ENCODE measurements at places on chromosomes 1 and 21. TPM values are rescaled to one million over a fixed set of nuclear protein-coding genes. Genes with fewer than 3 reads are reported as not detected.

- no peak for DNase-seq
Observed at GRCh38 chr21:36479415-36480402, at the start of gene CLDN14. Gene CLDN14 (minus strand): TSS chr21:36480122. CDS start chr21:36461695, 18,427 bp downstream.

FCRL5 gene
- total RNA-seq, result not detected

DNA sequence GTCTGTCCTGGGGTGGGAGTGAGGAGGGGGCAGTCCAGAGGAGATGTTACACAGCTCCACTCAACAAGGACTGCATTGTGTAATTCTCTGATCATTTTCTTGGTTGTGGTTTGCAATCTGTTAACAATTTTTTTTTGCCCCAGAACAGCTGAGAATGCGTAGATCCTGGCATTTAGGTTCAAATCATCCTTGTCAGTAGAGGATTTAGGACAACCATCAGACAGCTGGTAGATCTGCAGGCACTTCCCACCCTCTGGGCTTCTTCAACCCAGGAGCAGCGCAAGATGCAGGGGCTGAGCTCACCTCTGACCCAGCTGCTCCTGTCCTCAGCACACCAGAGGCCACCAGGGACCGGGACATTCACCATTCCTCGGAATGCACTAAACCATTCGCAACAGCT, 13.5 kb downstream of the BCAR3 start:
- no peak for DNase-seq

DNA sequence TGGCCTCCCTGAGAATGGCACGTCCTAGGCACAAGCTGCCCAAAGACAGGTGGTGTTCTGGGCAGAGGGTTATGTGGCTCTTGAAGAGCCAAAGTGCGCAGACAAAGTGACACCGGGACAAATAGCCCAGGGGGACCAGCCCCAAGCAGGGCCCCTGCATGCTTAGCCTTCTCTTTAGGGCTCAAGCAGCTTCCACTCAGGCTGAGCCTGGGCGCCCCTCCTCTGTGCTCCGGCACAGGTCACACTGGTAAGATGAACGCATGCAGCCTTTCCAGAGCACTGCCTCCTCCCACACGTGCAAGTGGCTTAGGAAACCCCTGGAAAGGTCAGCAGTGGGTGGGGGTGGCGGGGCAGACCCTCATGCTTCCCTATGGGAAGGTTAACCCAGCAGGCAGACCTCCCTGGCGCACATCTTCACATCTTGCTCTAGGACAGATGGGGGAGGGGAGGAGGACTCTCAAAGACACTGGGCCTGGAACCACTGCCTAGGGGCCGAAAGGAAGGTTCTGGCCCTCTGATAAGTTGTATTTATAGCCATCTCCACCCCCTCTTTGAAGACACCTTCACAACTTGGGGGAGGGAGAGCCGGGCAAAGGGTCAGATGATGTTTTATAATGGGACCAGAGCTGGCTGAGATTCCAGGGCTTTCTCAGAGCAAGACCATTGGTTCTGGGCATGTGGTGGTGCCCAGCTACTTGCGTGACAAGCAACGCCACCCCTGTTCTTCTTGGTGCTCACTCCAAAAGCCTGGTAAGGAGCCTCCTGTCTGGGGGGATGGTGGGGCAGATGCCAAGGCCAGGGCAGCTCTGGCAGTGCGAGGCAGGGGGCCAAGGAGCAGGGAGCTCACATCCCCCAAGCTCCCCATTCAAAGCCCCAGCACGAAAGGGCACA, 5.5 kb downstream of the KLHL21 start:
- no peak for DNase-seq

- DNase-seq, result peak; percentile 89
Observed at GRCh38 chr1:43861337-43861736, 72.3 kb upstream of the ARTN start.

- no peak for DNase-seq
Observed at GRCh38 chr21:22231013-22231412, 1232.8 kb downstream of the NCAM2 start.

RGS16 gene
- total RNA-seq, result 0.33 TPM

HAPLN2 gene
- not detected for total RNA-seq

- peak; percentile 62 for DNase-seq
Observed at GRCh38 chr1:91325456-91325855, 79.2 kb downstream of the HFM1 start.

- no peak for DNase-seq
Observed at GRCh38 chr1:30449003-30449402, 274.4 kb downstream of the MATN1 start.

DNA sequence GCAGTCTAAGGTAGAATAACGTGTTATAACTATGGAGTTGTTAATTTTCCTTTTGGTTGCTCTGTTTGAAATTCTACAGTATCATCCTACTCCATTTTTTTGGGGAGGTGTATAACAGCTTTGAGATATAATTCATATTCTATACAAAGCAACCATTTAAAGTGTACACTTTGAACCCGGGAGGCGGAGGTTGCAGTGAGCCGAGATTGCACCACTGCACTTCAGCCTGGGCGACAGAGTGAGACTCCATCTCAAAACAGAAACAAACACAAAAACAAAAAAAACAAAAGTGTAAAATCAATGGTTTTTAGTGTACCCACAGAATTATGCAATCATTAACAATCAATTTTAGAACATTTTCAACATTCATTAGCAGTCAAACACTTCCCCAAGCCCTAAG, 33.8 kb downstream of the CNIH4 start:
- no peak for DNase-seq

DNA sequence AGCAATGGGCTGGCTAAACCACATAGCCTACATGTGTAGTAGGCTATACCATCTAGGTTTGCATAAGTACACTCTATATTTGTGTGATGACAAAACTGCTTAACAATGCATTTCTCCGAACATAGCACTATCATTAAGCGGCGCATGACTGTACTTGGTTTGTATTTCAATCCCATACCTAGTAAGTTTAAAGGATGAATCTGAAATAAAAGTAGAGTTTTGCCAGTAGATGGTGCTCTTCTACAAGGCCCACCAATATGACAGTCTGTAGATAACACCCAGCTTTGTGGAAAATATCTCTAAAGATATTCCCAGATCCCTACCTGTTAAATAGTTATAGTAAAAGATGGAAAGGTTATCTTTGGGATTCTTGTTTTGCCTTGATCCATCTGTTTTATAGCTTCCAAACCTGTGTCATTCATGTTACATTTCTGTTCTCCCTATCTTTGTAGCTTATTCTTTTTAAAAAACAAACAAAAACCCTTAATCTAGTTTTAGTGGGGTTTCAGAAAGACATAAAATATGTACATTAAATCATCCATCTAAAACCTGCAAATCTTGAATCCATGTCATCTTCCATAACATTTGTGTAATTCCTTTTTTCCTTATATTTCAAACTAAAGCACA, 33.9 kb upstream of the ASPM start:
- DNase-seq, result peak; percentile 45

FAM72C gene
- 1.7 TPM for total RNA-seq

C1orf116 gene
- 129 TPM for total RNA-seq

DNA sequence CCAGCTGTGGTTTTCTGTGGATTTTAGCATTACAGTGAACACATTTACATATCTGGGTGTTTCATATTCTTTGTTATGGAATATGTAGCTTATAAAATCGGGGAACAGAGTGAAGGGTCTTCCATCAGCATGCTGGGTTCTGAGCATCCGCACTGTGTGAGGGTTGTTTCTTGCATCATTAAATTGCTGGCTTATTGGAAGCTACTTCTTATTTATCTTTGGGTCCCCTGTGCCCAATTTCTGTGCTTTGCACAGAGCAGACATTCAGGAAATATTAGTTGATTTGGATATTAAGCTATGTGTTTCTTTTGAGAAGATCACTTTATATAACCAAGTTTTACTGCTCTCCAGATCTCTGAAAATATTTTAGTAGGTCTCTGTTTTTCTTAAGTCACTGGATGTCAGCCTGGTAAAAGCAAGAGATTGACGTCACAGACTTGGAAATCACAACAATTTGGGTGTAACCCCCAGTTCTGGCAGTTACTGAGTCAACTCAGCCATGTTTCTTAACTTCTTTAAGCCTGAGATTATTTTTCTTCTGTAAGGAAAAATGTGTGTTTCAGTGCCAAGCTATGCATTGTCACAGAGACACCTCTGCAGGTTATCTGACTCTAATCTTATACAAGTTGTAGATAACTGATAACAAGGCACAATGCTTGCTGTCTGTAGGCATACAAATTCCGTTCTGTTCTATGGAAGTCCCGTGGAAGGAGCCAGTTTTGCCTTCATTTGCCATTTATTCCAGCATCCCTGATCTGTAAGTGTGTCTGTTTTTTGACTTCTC, 258.3 kb upstream of the KAZN start:
- no peak for DNase-seq

ARHGEF10L gene
- total RNA-seq, result 5.3 TPM

DNA sequence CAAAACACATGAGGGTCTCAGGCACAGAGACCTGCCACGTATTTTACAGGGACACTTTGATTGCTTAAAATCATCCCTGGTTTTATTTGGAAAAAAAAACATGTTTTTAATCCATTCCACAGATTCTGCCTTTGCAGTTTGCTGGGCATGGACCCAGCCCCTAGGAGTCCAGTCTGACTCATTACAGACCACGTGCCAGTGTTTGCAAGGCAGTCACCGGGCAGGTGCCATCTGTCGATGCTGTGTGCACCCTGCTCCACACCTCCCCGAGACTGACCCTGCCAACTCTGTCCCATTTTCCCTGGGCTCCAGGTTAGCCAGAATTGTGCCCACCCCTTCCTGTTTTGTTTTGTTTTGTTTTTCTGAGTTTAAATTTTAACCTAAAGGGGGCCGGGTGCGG, 148.4 kb upstream of the TMEM51 start:
- no peak for DNase-seq

DYNLT5 gene
- total RNA-seq, result not detected

- no peak for DNase-seq
Observed at GRCh38 chr1:10324627-10325026, 74.2 kb upstream of the PGD start.

DNA sequence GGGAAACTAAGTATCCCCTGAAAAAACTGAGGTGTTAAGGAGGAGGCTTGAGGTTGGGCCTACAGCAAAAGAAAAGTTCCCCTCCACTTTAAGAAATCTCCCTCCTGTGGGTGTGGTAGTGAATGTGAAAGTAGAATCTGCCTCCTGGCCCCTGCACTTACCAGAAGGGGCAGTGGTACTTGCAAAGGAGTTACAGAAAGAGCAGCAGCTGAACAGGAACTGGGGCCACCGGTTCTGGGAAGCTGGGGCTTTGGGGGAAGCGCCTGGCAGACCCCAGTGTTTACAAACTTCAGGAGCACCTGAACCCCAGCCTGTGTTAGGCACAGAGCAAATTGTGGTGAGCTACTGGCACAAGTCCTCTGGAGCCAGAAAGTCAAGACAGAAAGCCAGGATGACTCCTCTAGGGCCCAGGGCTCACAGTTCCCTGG, 250.2 kb upstream of the FGGY start:
- DNase-seq, result no peak

SYCP1 gene
- not detected for total RNA-seq

GRCh38 chr1:29986986-29987385, 736.4 kb downstream of the MATN1 start:
- DNase-seq, result no peak

MX2 gene
- total RNA-seq, result not detected

CA14 gene
- total RNA-seq, result not detected

GRCh38 chr1:31761883-31762282, 2.3 kb downstream of the ADGRB2 start:
- no peak for DNase-seq

DNA sequence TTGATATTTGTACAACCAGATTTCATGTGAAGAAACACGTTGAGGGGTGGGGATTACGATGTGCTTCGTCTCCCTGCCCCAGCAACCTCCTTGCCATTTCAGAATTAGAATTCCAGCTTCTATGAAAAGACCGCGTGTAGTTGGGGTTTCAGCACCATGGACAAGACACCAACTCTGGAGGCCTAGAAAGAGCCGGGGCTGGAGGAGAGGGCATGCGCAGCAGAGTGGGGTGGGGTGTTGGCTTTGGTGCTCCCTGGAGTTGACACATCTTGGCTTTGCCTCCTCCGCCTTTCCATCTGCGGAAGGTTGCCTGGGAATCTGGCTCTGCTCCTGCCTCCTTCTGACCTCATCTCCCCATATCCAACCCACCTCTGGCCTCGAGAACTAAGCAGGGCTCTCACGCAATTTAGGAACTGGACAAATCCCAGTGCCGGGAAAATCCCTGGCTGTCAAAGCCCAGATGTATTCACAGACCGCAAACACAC, 11.8 kb downstream of the HTR6 start:
- DNase-seq, result peak; percentile 58

CTSE gene
- total RNA-seq, result 0.17 TPM

DNA sequence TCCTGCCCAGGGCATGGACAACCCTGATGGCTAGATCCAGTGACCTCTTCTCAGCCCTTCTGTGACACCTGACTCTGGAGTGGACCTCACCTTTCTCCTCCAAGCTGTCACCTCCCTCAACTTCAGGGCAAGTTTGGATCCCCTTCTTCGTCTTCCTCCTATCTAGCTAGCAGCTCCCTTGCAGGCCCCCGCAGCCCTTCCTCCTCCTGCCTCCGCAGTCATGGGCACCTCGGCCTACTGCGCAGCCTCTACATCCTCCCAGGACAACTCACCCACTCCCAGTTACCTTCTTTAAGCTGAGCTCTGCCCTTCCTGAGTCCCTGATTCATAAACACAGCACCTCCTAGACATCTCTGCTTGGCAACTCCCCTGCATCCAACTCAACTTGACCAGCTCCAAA, 61.3 kb upstream of the ID3 start:
- no peak for DNase-seq

DNA sequence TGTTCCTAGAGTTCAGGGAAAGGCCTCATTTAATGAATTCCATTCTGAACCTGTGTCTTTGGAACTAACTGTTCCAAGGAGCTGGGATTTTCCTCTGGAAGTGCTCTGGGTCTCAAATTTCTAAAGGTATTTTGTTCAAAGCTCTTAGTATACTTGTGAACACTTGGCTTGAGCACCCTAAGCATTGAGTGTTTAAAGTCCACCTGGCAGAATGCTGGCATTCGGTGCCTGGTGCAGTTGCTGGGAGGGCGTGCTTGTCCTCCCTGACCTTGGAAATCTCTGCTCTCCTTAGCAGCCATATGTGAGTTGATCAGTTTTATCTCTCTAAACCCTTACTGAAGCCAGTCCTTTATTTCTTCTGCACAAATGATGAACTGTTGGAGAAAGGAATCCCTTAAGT, 3.0 kb downstream of the MTARC2 start:
- no peak for DNase-seq

ARHGEF16 gene
- total RNA-seq, result 6.7 TPM

AMY2B gene
- 5.4 TPM for total RNA-seq

DNA sequence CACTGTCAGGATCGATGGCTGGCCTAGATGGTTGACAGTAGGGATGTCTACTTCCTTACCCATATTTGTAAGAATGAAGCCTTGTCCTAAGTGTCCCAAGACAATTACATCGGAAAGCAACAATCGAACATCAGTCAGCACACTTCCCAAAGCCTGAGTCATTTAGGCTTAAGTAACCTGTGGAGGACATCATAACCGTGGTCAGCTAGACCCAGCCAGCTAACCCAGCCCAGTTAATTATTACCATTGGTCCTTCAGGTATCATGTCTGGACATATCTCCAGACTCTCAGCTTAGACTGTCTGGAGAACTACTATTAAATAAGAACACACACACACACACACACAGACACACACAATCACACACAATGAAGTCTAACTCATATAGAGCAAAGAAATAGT, 264.7 kb downstream of the TRABD2B start:
- peak; percentile 74 for DNase-seq

Data from mammary epithelial cell (primary cell).